ENCODE measurements at places on chromosomes 2 and 18.

DNA sequence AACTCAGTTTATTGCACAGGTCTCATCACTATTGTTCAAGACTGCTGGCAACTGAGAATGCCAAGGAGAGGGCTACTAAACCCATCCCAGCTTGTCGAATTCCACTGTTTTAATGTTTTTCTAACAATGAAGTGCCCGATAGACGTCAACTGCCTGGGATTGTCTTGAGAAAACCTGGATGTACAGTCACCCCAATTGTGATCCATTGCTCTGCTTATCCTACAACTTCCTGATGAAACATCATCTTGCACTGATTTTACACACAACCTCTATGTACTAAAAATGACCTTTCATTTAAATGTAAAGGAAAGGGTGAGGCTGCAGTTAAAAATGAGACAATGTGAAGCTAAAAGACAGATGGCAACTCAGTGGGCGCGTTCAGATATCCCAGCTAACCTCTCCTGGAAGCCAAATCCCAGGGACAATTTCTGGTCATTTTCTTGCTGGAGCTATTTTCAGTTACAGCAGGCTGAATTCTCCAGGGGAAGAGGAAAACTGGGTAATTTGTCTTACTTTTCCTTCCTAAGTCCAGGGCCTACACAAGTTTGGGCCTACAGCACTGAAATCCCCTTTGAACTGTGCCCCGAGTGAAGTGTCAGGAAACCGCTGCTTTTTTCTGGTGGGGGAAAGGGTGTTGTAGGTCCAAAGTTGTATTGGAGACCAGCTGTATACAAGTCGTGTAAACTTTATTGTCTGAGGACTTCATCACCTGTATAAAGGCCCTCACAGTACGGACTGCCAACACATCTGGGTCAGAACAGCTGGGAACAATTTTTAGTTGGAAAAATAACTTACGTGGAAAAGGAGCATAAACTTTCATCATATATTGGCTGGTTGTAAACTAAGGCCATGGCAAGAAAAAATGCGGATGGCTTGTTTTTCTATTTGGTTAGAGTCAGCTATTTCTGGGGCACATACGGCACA is 68.9 kb upstream of the LTBP1 start:
- no peak for DNase-seq

GRCh38 chr2:204492417-204492816 is 52.9 kb upstream of the PARD3B start:
- DNase-seq, result no peak

GRCh38 chr2:232385660-232386489 is 7.3 kb downstream of the ALPP start:
- DNase-seq, result no peak

GRCh38 chr2:216621292-216621691 is 11.9 kb upstream of the IGFBP2 start:
- no peak for DNase-seq
